Mesendoderm (in vitro differentiated cells): ENCODE measurements at places on chromosomes 2 and 18.

DNA sequence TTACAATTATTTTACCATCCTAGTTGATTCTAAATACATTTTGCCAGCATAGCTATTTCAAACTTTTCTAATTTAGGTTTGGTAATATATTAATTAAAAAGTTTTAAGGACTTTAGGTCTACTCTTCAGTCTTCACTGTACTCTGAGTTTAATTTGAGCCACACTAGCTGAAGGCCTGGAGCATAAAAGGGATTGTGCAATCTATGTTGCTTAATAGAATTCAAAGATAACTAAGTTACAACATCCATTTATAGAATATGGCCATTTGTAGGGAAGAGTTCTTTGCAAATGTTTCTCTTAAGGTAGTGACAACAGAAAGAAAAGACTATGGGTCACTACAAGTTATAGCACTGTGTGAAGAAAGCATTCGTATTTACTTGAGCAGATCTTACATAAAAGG lies 702.2 kb upstream of the NRXN1 start:
- DNase-seq, result no peak

DNA sequence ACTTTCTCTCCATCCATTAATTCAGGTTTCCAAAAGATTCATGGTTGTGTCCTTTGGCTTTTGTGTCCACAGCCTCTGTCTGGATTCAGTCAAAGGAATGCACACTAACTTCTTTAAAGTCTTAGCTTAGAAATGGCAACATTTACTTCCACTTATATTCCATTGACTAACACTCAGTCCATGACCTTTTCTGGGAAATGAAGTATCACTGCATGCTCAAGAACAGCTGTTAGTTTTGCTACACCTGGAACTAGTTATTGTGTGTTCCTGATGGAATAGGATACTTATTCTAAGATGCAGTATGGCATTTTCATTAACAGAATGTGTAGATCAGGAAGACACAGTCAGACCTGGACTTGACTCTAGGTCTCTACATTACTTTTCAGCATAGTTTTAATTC lies 88.8 kb downstream of the KYNU start:
- DNase-seq, result no peak

DNA sequence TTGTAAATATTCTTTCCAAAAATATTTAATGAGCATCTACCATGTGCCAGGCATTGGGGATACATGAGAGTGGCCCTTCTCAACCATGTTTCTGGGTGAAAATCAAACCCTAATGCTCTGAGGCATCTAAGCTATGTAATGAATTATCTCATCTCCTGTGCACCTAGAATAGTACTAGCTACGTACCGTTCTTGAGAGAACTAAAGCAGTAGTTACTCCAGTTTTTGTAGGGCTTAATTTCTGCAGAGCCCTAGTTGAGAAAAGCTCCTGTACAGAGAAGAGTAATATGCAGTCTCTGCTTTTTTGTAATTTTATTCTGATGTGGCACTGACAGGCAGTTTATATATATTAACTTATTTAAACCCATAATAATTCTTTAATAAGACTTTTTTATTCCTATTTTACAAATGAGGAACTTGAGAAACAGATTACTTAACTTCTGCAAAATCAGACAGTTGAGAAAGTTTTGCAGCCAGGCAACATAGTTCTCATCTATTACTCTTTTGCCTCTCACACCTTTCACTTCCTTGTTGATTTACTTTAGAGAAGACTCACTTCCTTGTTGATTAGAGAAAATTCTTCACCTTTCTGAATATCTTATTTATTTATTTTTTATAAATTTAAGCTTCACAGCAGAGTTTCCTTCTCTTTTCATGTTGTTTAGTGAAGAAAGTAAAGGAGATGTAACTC lies 3.1 kb downstream of the SPOPL start:
- no peak for DNase-seq

DNA sequence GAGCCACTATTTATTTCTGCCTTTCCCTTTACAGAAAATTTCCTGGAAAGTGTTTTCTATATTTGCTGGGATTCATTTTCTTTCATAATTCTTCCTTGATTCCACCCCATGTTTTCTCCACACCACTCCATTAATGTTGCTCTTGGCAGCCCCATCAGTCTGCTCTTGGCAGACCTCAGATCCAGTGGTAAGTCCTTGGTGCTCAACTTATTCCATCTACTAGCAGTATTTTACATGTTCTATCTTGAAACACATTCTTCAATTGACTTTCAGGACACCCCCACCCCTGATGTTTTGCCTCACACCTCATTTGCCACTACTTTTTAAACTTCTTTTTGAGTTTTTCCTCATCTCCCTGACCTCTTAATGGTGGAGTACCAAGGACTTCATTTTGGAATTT lies 65.0 kb downstream of the HNMT start:
- no peak for DNase-seq

DNA sequence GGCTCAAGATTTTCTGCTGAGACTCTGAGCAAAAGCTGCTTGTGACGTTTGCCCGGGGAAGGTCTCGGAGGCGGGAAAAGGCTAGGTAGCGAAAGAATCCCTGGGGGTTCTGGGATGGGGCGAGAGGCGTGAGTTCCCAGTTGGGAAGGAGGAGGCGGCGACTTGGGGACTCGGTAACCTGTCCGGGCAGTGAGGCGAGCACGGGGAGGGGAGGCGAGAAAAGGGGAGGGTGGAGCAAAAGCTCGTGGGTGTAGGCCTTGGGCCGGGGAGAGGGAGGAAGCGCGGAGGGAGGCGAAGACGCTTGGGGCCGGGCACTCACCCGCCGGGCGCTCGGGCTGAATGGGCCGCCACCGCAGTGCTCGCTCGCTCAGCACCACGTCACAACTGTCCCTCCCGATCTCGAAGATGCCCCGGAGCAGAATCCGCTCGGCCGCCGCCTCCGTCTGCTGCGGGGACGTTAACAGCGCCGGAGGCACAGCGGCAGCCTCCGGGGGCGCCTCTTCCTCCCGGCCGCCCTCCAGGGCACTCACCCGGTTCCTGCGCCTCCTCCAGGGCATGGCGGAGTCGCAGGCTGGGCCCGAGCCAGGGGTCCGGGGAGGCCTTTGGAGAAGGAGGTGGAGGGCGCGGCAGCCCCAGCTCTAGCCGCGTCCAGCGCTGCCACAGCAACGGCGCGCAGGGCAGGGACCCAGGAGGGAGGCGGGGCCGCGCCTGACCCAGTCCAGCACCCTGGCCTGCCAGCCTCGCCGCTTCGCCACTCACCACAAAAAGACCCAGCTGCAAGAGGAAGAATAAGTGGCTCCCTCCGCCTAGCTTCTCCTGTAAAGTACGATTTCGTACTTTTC lies at the start of gene CERKL:
Gene CERKL, minus strand, starts transcription at position 656 of the 842 bp plus-strand sequence. Its CDS starts 99 bp downstream, at position 557.
- DNase-seq, result peak; percentile 82

GRCh38 chr2:221364672-221365071 lies 207.4 kb downstream of the EPHA4 start:
- DNase-seq, result no peak

GRCh38 chr2:222159221-222159620 lies 139.6 kb downstream of the PAX3 start:
- no peak for DNase-seq
